GM23248 (cell line): ENCODE measurements at places on chromosomes 2 and 18.

DNA sequence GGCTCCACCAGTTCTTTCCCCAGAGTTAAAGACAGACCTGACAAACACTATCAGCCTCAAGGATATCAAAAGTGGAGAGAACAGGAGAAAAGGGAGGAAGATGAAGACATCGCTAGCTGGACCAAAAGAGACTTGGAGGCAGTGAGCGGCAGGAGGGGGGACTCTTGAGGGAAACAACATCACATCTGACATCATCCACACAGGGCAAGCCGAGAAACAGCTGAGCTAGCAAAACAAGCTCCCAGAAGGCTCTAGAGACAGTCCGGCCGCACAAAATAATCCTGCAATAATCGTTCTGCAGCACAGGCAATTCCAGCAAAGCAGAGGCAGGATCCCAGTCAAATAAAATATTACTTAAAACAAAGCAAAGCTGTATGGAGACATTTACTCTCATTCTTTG, 239.8 kb downstream of the EN1 start:
- DNase-seq = peak; percentile 17
- no peak overlapping the region for H3K4me3 ChIP-seq
- no peaks in the 10 kb centered on the region for H3K36me3 ChIP-seq
- H3K27me3 ChIP-seq = peaks cover 13% of the 10 kb centered on the region; the same call in 1 of the 2 replicates

DNA sequence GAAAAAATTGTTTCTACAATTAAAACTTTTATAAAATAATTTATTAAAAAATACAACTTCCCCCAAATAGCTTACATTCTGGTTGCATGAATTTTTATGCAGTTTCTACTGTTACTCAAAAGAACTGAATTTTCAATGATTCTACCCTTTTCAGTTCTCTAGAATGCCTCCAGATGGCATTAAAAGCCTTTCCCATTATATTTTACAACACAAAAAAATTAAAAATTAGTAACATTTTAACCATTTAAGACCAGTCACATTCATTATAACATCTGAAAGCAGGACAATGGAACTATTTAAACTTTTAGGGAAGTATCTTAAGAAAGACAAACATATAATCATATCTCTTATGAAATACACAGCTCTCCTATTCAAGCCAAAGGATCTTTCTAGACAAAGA, 236.0 kb upstream of the REV1 start:
- no peaks in the 10 kb centered on the region for H3K27me3 ChIP-seq
- 0 out of 2 replicates have a peak, but pooled peaks cover 8% of the 10 kb centered on the region for H3K4me1 ChIP-seq
- H3K27ac ChIP-seq = no peak overlapping the region
- no peaks in the 10 kb centered on the region for H3K36me3 ChIP-seq

- no peak overlapping the region for H3K27ac ChIP-seq
- no peaks in the 10 kb centered on the region for H3K27me3 ChIP-seq
- peaks cover 11% of the 10 kb centered on the region for H3K4me1 ChIP-seq
- H3K4me3 ChIP-seq = no peak overlapping the region
- peaks cover 16% of the 10 kb centered on the region for H3K36me3 ChIP-seq
Observed at GRCh38 chr2:37090019-37090477, 5.7 kb downstream of the GPATCH11 start.

GRCh38 chr2:174761837-174762236, 2.4 kb downstream of the CHRNA1 start:
- no peaks in the 10 kb centered on the region for H3K4me1 ChIP-seq
- no peaks in the 10 kb centered on the region for H3K36me3 ChIP-seq
- H3K27me3 ChIP-seq = no peaks in the 10 kb centered on the region
- H3K27ac ChIP-seq = no peak overlapping the region
- H3K4me3 ChIP-seq = no peak overlapping the region
- no peak for DNase-seq
